ENCODE measurements at places on chromosomes 5 and 9. TPM values are rescaled to one million over a fixed set of nuclear protein-coding genes. Genes with fewer than 3 reads are reported as not detected.

RELL2 gene
- 24.1 TPM for total RNA-seq

STKLD1 gene
- total RNA-seq = 0.33 TPM

GMCL2 gene
- 0.07 TPM for total RNA-seq

LCP2 gene
- 283 TPM for total RNA-seq

CATSPER3 gene
- 0.64 TPM for total RNA-seq

DNA sequence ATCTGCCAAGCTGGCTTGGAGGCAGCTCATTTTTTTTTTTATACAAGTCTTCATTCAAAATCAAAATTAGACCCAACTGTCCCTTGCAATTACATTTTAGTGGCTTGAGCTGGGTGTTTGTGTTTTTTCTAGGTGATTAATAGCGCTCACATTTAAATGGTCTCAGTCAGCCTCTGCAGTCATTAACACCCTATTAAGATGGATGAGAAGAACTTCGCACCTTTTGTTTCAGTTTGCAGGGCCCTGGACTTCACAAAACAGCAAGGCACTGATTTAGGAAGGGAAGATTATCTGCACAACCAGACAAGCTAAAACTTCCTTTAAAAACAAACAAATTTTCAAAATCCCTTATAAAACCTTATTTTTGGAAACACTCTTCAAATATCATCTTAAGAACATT lies 374.8 kb downstream of the EFNA5 start:
- DNase-seq = no peak

GRCh38 chr5:124511791-124512190 lies 234.6 kb downstream of the ZNF608 start:
- DNase-seq = no peak

- peak; percentile 86 for DNase-seq
These were observed 893 bp upstream of the SH2D3C start for GRCh38 chr9:127779136-127779981.

DNA sequence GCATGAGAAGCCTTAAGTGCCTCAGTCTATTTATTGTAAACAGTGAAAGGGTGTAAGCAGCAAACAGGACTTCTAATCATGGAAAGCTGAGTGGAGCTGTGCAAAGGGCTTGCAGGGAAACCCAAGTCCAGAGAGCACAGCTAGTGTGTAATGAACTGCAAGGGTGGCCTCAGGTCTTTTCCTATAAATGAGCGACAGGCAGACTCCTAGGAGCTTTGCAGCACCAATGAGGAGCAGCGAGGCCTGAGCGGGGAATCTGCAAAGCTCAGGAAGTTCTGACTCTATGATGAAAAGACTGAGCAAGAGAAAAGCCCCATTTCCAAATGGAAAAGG lies 250.1 kb upstream of the MAP3K1 start:
- DNase-seq = no peak

- DNase-seq = no peak
These were observed 14.6 kb downstream of the ZBTB43 start for GRCh38 chr9:126819482-126819881.

- peak; percentile 98 for DNase-seq
These were observed at the start of the genes MRRF and RBM18 for GRCh38 chr9:122264360-122265148. TSS of gene MRRF (plus strand) at chr9:122264882. CDS start at chr9:122270892, 6,010 bp downstream. TSS of gene RBM18 (minus strand) at chr9:122264840. CDS start at chr9:122261492, 3,348 bp downstream.

GRCh38 chr9:127878652-127879390 lies 1.3 kb upstream of the AK1 start:
- no peak for DNase-seq

DNA sequence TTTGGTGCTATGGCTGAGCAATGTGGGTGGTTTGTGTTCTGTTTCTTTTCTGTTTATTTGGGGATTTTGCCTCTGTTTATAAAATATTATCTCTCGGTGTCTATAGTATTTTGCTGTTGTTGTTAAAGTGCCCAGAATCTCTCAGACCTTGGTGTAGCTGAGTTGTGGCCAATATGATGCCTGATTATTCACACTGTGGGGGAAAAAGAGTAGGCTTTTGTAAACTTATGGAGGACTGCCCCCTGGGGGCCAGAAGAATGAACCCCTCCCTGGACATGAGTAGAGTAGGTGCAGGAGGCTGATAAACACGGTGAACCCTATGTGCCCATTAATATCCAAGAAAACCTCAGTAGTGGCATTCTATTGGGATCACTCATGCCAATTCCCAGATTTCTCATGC lies 49.0 kb upstream of the DPYSL3 start:
- no peak for DNase-seq

GRCh38 chr5:139897342-139897741 lies 101.7 kb downstream of the PSD2 start:
- no peak for DNase-seq

DNA sequence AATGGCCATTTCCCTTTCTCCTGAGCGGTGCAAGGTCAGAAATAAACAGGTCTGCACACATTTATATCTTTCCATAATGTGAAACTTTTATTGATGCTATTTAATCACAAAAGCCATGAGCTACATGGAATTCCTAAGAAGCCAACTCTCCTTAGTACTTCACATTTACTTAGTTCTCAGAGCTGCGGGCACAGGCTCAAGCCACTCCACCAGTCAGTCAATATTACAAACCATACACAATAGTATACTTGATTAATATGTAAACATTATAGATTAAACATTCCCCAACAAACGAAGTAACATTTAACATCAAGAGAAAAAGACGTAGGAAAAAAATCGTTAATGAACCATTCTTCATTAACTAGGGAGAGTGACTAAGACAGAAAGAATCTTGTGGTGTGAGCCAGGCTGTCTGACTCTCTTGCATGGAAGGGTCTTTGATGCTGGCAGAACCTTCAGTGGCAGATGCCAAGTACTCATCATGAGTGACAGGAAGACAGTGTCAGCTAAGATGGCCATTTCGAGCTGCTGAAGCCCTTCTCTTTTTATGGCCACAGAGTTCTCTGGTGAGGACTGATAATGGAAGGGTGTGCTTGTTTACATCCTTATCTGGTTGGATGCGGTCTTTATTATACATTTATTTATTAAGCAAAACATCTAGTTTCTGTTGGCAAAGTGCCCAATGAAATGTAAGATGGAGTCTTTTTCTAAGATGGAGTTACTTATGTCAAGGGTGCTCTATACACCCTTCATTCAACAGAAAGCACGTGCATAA lies 115.5 kb upstream of the TUT7 start:
- DNase-seq = no peak

DNA sequence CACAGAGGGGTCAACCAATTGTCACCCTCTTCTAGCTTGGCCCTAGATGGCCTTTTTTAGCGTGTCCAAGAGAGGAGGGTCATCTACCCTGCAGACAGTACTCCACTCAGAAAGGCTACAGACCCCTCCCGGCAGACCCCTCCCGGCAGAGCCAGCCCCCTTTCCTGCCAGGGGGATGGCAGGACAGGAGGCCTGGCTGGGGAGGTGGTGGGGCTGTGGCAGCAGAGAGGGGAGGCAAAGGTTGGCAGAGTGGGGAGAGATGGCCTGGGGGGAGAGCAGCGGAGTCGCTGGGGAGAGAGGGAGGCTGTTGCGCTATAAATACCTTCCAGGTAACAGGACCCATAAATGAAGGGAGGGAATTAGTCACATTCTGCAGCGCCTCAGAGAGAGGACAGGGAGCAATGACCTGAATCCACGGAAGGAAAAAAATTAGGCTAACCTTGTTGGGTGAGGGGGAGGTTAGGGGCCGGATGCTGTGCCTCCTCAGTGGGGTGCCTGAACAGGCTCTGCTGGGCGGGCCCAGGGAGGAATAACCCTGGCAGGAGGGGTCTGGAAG lies 32.9 kb upstream of the PSD2 start:
- DNase-seq = no peak

GRCh38 chr5:174688441-174689354 lies 35.7 kb upstream of the MSX2 start:
- no peak for DNase-seq
